GM04503 (cell line): ENCODE measurements at places on chromosomes 5 and 9.

- DNase-seq = no peak
Observed at GRCh38 chr5:157109744-157110143, 900 bp upstream of the HAVCR2 start.

DNA sequence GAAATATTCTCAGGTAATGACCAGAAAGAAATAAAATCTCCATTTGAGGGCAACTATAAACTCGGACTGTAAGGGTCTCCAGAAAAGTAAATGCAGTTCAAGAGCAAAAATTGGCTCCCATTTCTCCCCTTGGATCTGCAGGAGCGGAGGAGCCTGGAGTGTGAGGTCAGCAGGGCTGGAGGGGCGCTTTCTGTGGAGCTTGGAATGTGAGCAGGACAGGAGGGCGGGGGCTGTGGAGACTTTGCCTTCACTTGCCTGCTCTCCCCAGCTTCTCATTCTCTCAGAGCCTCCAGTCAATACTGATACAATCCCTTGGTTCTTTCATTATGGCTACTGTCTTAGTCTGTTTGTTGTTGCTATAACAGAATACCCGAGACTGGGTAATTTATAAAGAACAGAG is 162.8 kb upstream of the ANKH start:
- no peak for DNase-seq

DNA sequence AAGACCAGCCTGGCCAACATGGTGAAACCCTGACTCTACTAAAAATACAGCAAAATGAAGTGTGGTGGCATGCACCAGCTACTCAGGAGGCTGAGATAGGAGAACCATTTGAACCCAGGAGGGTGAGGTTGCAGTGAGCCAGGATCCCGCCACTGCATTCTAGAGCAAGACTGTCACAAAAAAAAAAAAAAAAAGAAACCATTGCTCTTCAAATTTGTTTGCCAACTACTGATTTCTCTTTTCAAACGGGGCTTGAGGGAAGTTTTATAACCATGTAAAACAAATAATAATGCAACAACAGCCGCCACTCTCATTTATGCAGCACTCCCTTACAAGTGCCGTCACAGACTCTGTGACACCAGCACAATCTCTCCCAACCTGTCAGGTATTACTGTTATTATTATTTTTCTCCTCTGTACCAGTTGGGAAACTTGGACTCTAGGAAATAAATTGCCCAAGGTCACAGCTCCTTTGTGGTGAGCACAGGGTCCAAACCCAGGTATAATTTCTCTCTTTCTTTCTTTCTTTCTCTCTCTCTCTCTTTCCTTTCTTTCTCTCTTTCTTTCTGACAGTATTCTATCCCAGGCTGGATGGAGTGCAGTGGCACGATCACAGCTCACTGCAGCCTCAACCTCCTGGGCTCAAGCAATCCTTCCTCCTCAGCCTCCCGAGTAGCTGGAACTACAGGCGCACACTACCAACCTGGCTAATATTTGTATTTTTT is 25.4 kb downstream of the SERINC5 start:
- no peak for DNase-seq

DNA sequence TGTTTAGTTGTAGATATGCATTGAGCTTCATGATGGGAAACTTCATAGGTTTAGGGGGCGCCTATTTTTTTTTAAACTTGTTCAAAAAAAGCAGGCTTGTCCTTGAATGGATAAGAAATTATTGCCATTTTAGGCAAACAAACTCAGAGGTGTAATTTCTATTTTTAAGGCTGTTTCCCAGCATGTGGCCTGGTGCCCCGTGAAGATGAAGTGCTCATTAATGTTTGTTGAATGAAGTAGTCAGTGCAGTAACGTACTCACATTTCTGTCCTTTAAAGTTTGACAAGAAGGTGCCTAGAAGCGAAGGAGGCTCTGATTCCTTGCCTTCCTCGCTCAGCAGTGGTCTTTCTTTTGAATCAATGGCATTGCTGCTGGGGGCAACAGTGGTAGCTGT is 54.3 kb downstream of the ZNF618 start:
- no peak for DNase-seq

DNA sequence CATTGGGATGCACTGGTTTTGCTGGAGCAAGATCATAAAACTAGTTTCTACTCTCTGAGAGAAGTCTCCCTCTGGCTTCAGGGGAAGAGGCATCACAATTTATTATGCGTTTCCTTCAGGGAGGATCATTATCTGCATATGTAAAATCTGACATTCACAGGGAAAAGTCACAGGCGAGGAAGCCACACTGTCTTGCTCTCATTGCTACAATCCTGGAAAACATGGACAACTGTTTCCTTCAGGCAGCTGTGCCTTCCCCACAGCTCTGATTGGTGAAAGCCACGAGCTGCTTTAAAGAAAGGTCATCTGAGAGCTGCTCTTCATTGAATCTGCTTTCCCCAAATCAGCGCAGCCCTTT is 397.8 kb downstream of the MED10 start:
- no peak for DNase-seq

- no peak for DNase-seq
Observed at GRCh38 chr5:150623878-150624216, 16.6 kb upstream of the SYNPO start.

- no peak for DNase-seq
Observed at GRCh38 chr5:42832060-42832459, 20.4 kb upstream of the SELENOP start.

GRCh38 chr9:104963076-104963475 is 35.1 kb upstream of the ABCA1 start:
- no peak for DNase-seq

DNA sequence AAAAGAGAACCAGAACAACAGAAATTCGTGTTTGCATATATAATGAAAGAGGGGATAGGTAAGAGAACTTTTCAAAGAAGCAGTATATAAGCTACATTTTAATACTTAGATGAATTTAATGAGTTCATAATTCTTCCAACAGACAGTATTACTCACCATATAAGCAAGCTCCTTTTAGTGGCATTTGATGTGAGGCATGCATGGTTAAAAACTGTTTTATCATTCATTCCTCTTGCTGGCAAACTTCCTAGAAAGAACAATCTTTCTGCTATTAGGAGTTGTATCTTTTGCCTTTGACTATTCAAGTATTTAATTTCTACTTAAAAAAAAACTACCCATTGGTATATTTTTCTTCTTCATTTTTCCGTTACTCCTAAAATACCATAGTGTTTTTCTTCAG is 65.7 kb upstream of the EIF4EBP3 start:
- DNase-seq = peak; percentile 51

GRCh38 chr9:17422994-17423680 is 155.7 kb upstream of the SH3GL2 start:
- DNase-seq = no peak

DNA sequence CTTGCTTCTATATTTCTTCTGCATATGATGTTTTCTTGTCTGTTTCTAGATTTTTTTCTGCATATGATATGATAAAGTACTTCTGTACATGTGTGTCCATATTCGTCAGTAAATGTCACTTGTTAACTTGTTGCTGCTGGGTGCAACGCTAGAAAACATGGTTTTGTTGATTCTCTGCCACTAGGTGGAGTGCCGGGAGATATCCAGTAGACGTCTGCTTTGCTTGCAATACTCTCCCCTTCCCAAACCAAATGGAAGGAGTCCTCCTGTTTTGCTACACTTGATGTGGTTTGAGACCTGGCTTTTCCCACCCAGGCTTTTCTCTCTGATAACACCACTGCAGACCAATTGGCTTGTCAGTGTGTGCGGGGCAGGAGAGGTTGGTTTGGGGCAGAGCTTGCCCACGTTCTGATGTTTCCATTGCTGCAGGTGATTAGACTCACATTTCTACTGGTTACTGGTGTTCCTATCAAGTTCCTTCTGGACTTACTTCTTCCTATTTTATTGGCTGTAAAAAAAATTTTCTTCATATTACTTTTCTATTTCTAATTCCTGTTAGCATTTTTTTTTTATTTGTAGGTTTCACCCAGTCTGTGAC is 900.0 kb upstream of the CDH10 start:
- no peak for DNase-seq

DNA sequence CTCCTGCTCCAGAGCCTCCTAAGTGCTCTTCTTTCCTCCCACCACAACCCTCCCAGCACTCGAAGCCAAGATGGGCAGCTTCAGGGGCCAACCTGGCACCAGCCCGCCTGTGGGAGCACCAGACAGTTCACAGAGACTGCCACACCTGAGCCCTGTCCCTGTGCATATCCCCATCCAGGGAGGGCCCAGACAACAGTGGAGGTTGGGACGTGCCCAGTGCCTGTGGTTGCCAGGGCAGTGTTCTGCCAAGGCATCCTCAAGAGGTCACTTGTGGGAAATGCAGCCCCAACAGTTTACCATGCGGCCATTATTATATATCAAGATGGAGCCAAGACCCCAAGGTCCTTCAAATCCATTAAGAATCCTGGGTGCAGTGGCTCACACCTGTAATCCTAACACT is 23.0 kb upstream of the TRIO start:
- no peak for DNase-seq
